ENCODE measurements at places on chromosomes 6 and 20. TPM values are rescaled to one million over a fixed set of nuclear protein-coding genes. Genes with fewer than 3 reads are reported as not detected.

DNA sequence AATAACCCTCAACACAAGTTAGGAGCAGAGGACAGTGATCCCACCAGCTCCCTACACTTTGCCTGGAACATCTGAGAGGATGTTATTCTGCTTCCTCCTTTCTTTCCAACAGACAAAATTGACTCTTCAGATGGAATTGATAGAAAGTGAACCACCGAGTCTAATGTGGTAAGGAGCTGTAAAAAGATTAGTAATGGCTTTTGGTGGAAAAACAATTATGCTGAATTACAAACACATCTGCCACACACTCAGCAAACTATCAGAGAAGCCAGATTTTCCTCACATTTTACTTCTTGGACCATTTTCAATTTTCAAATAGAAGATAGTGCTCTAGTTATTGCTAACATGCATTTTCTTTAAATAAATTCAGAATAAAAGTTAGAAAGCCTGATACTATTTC lies 171.8 kb upstream of the COL21A1 start:
- DNase-seq, result no peak

- DNase-seq, result no peak
Measured at GRCh38 chr6:35018746-35019145, 122.4 kb downstream of the TCP11 start.

- DNase-seq, result no peak
Measured at GRCh38 chr6:21395121-21395520, 198.4 kb upstream of the SOX4 start.

DNA sequence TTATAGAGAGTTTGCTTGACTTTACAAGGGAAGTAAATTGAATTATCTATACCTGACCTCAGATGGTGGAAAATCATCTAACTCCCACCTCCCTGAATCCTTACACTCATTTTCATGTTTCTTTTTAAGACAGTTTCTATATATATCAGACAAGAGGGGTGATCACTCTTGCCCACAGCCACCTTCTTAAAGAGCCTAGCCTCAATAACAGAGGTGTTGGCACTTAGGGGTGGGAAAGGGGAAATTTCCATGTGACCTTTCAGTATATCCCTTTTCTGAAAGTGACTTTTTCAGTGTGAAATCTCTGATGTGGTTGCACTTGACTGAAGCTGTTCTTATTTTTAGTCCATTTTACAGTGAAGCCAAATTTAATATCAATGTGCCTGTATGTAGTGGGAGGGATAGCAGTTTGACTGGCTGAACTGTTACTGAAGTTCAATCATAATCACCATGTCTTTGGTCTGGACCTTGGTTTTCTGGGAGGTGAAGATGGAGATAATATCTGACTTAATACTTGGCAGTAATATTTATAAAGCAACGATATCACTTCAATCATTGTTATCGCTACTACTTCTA lies 141.3 kb downstream of the MAP3K7 start:
- no peak for DNase-seq

DNA sequence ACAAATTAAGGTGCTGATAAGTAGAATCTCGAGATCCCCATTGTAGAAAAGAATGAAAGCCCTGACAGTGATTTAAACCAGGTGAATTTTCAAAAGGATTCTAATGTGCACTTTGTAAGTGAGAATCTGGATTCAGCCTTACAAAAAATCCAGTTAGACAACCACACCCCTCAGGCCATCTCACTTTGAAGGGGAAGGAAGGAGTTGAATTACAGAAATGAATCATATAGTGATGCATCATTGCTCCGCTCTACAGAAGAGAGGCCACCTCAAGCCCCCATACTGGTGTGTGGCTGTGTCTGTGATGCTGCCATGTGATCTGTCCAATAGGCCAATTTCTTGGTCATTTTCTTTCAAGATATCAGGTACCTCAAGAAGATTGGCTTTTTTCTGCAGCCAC lies 85.5 kb upstream of the NT5E start:
- DNase-seq, result no peak

The TSBP1 gene
- polyA plus RNA-seq, result not detected

The GTSF1L gene
- polyA plus RNA-seq, result not detected

Data from small intestine (tissue), 16 donors.